ENCODE measurements at places on chromosomes 6 and 20. TPM values are rescaled to one million over a fixed set of nuclear protein-coding genes. Genes with fewer than 3 reads are reported as not detected.

Gene EIF6
- 117 TPM for total RNA-seq

Gene SUMO4
- 1.0 TPM for total RNA-seq

Gene SAMD10
- 0.99 TPM for total RNA-seq

Gene ZNF133
- total RNA-seq: 31.5 TPM

Gene PRICKLE4
- total RNA-seq: 0.26 TPM

Gene TP53TG5
- under 0.01 TPM for total RNA-seq

Gene MYH7B
- 0.26 TPM for total RNA-seq

Gene ZNF334
- 7.9 TPM for total RNA-seq

Gene ZBTB12
- total RNA-seq: 13.2 TPM

Gene POU5F1
- total RNA-seq: under 0.01 TPM

Gene FAM210B
- total RNA-seq: 71.9 TPM

Gene PLCB4
- 13.7 TPM for total RNA-seq

Gene RHAG
- total RNA-seq: not detected

Gene FOXC1
- 0.66 TPM for total RNA-seq

Gene DEFB118
- total RNA-seq: not detected

Gene PLN
- 2.0 TPM for total RNA-seq

Gene PREP
- total RNA-seq: 18.3 TPM

Gene SLA2
- not detected for total RNA-seq

Gene ADGRF1
- total RNA-seq: not detected

Gene COL19A1
- total RNA-seq: not detected

Gene PSORS1C2
- total RNA-seq: not detected

Gene RBPJL
- not detected for total RNA-seq

Gene TMC2
- under 0.01 TPM for total RNA-seq

Gene MDFI
- total RNA-seq: 3.3 TPM

Gene FLRT3
- 5.1 TPM for total RNA-seq
